A549 treated with CORT108297 at 1 μM for 4 hours (cell line): ENCODE measurements at places on chromosomes 5 and 9. TPM values are rescaled to one million over a fixed set of nuclear protein-coding genes. Genes with fewer than 3 reads are reported as not detected.

Gene GRM6
- not detected in 5 replicates for total RNA-seq

Gene ADAM19
- 11.4 to 18.4 TPM (median 14.3 TPM) in 5 replicates for total RNA-seq

Gene SNCAIP
- total RNA-seq = 0.03 to 0.05 TPM in 2 of 5 replicates, not detected in the others

Gene LCN9
- total RNA-seq = not detected in 5 replicates

Gene WDR38
- total RNA-seq = 0.09 to 0.11 TPM (median 0.09 TPM) in 3 of 5 replicates, not detected in the others

Gene SLC36A3
- not detected in 5 replicates for total RNA-seq

Gene CAPSL
- not detected in 5 replicates for total RNA-seq

Gene HAPLN1
- not detected in 5 replicates for total RNA-seq

Gene SERF1A
- 0.76 to 3.8 TPM (median 1.0 TPM) in 5 replicates for total RNA-seq

Gene LECT2
- not detected in 5 replicates for total RNA-seq

Gene ARID3C
- 0.15 to 0.25 TPM (median 0.24 TPM) in 4 of 5 replicates, not detected in the other for total RNA-seq

Gene SLC46A2
- total RNA-seq = 0.02 TPM in 1 of 5 replicates, not detected in the others

Gene PCDHB12
- total RNA-seq = 0.03 to 0.04 TPM in 2 of 5 replicates, not detected in the others

Gene MELK
- 62.8 to 88.5 TPM (median 71.3 TPM) in 5 replicates for total RNA-seq

Gene CBY3
- total RNA-seq = not detected in 5 replicates

Gene RNF44
- 27.0 to 44.7 TPM (median 41.0 TPM) in 5 replicates for total RNA-seq

Gene GFI1B
- 0.03 to 0.14 TPM (median 0.12 TPM) in 3 of 5 replicates, not detected in the others for total RNA-seq

Gene SPINK7
- total RNA-seq = not detected in 5 replicates

Gene TAF1L
- 0.01 TPM in 1 of 5 replicates, not detected in the others for total RNA-seq

Gene LRRC19
- not detected in 5 replicates for total RNA-seq

Gene PCDHGA11
- total RNA-seq = 0.02 to 0.03 TPM (median 0.02 TPM) in 4 of 5 replicates, not detected in the other

Gene CDK5RAP2
- 28.8 to 31.4 TPM (median 29.3 TPM) in 5 replicates for total RNA-seq

Gene CORO2A
- 0.54 to 0.82 TPM (median 0.75 TPM) in 5 replicates for total RNA-seq

Gene IL4
- total RNA-seq = not detected in 5 replicates

Gene OGN
- not detected in 5 replicates for total RNA-seq

Gene BAAT
- 0.33 to 0.60 TPM (median 0.41 TPM) in 5 replicates for total RNA-seq

Gene TNFSF15
- 0.21 to 0.40 TPM (median 0.25 TPM) in 5 replicates for total RNA-seq

Gene CDH9
- not detected in 5 replicates for total RNA-seq
